ENCODE measurements at places on chromosomes 1 and 21.

DNA sequence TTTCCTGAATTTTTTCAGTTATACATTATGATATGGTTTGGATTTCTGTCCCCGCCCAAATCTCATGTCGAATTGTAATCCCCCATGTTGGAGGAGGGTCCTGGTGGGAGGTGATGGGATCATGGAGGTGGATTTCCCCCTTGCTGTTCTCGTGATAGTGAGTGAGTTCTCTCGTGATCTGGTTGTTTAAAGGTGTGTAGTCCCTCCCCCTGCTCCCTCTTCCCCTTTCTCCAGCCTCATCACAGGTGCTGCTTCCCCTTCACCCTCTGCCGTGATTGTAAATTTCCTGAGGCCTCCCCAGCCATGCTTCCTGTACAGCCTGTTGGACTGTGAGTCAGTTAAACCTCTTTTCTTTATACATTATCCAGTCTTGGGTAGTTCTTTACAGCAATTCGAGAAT is 93.2 kb upstream of the HNRNPU start:
- DNase-seq: no peak

GRCh38 chr1:36387141-36387949 is 1.6 kb upstream of the STK40 start:
- no peak for DNase-seq

- no peak for DNase-seq
Observed at GRCh38 chr1:23557471-23558124, 1.7 kb downstream of the ID3 start.

GRCh38 chr1:97797403-97798183 is 123.2 kb downstream of the DPYD start:
- no peak for DNase-seq

- DNase-seq: no peak
Observed at GRCh38 chr21:35163411-35163810, 114.3 kb upstream of the RUNX1 start.

DNA sequence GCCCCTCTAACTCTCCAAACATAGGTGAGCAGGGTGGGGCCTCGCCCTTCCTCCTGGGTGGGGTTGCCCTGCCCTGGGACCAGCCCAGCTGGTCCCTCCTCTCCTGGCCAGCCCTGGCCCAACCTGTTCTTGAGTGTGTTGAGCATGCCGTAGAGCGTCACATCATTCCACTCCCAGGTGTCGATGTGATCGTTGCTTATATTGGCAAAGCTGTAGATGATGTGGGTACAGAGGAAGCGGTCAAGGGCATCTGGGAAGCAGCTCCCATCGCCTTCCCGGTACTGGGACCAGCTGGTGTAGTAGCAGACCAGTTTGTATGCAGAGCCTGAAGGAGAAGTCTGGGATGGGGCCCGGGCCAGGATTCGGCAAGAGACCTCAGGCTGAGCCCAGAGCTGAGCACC is 1.4 kb downstream of the CHI3L1 start:
- DNase-seq: no peak

- DNase-seq: no peak
Observed at GRCh38 chr1:213828867-213829266, 158.9 kb upstream of the PROX1 start.

GRCh38 chr21:29904359-29905282 is 35.2 kb downstream of the GRIK1 start:
- no peak for DNase-seq

DNA sequence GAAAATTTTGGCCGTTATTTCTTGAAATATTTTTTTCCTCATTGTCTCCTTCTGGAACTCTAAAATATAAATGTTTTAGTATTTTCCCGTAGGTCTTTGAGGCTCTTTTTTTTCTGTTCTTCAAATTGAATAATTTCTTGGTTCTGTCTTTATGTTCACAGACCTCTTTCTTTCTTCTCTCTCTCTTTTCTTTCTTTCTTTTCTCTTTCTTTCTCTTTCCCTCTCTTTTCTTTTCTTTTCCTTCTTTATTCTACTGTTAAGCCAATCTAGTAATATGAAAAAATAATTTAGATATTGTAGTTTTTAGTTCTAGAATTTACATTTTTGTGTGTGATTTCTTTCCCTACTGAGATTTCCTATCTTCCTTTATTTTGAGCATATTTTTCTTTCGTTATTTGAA is 30.1 kb downstream of the CLIC4 start:
- DNase-seq: no peak

- no peak for DNase-seq
Observed at GRCh38 chr21:41197582-41197981, 29.6 kb downstream of the BACE2 start.

GRCh38 chr1:29408831-29409605 is 172.7 kb downstream of the PTPRU start:
- no peak for DNase-seq

DNA sequence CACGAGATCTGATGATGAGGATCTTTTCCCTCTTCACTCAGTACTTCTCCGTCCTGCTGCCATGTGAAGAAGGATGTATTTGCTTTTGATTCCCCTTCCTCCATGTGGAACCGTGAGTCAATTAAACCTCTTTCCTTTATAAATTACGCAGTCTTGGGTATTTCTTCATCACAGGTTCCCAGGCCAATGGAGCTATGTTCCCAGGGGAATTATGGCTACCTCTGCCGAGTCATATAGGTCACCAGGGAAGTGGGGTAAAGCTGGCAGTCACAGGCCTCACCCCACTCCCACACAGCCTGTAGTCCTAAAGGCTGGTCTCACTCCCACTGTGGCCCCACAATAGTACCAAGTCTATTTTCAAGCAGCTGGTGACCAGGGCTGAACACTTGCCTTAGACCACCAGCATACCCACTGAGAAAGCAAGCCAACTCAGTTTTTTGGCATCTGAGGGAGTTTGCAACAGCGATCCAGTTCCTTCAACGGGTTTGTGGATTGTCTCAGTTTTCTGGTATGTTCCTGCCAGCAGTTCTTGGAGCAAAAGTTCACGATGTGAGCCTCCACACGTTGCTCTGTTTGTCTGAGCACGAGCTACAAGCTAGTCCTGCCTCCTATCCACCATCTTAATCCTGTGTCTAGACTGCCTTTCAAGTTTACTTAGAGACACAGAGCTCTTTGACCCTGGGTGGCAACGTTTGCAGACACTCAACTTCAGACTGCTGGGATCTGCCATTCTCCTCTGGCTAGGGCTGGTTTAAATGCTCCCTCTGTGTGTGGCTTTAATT is 104.5 kb downstream of the CENPF start:
- DNase-seq: no peak

DNA sequence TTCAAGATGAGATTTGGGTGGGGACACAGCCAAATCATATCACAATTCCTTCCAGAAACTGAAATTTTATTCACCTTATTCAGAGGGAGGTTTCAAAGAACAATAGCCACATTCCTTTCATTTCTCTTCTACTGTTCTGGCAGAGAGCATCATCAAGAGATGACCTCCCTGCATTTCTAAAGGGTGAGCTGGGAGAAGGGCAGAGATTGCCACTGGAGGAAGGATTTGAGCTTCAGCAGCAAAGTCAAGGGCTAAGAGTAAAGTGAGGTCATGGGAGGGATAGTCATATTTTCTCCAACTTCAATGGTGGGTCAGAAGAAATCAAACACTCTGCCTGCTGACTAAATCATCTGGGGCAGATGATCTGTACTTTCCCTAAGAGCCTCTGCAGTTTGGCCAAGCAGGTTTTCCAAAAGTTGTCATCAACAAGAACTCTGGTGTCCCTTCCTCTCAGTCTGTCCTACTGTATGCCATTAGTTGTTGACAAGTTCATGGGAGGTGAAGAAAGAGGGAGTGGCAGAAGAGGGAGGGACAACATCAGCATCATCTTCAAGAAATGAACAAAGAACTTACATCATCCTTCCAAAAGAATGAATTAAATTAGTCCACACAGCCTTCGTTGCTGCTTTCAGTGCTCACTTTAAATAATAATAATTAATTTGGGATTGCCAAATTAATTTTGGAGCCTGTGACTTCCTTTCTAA is 298.3 kb downstream of the ASTN1 start:
- DNase-seq: no peak

DNA sequence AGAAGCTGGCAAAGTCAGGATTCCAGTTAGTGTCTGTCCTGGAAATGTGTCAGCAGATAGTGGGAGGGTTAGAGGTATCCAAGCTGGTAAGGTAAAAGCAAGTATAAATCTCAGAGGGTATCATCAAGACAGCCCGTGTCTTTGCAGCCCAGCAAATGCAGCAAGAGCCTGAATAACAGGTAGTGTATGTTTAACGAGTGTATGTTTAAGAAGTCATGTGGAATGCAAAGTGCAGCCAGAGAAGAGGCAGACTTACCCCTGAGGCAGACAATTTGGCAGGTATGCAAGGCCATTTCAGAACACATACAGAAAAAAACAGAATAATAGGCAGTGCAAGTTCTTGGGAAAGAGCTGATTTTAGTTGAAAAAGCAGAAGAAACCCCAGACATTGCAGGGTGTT is 411.0 kb upstream of the NEGR1 start:
- no peak for DNase-seq

DNA sequence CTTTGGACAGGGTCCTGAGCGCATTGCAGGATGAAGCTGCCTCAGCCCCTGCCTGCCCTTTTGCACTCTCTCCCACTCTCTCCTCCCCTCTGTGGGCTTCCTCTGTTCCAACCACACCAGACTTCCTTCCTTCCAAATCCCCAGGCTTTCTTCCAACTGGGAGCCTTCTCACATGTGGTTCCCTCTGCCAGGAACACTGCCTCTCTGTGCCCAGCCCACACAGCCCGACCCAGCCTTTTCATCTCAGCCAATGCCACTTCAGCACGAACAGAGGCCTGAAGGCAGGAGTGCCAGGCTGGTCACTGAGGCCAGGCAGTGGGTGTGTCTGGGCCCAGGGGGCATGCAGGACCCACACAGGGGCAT is 5.9 kb downstream of the SELENON start:
- DNase-seq: no peak

- DNase-seq: no peak
Observed at GRCh38 chr1:176826265-176826664, 338.2 kb downstream of the ASTN1 start.

Data from stimulated activated CD8-positive, alpha-beta memory T cell treated with anti-CD3 and anti-CD28 coated beads, Interleukin-15, amount 100 ng/mL, for 4 hours (primary cell).